ENCODE measurements at places on chromosomes 5 and 9.

DNA sequence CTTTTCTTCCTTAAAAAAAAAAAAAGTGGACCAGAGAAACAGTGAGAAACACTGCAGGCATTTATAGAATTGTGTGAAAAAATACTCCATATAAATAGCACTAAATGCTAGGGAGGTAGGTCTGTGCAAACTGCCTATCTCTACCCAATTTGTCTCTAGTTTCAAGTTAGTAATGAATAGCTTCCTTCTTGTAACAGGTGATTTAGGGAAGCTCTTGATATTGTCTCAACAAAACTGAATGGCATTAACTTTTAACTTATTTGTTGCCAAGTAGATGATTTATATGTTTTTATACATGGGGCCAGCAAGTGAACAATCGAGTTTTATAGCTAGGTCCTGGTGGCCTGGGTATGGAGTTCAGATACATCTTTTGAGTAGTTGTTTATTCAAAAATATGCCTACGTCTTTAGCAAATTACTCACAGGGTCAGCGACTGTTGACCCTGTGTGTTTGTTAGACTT lies 283.6 kb downstream of the NR3C1 start:
- DNase-seq = no peak

- DNase-seq = no peak
Observed at GRCh38 chr5:35016174-35017051, 31.3 kb downstream of the AGXT2 start.

DNA sequence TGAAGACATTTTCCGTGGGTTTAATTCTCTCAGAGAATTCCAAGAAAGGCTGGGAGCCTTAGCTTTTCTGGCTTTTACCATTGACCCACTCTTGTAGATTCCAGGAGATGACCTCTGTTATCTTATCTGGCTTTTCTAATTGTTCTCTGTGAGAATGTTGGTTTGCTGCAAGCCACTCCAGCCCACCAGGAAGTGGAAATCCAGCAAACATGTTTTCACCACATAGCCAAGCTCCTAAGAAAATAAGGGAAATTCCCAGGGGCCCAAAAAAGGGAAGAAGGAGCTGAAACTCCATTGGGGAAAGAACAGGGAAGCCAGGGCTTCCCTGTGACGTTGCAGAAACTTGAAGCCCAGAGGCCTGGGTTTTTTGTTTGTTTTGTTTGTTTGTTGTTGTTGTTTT lies 19.7 kb downstream of the GPR107 start:
- no peak for DNase-seq

DNA sequence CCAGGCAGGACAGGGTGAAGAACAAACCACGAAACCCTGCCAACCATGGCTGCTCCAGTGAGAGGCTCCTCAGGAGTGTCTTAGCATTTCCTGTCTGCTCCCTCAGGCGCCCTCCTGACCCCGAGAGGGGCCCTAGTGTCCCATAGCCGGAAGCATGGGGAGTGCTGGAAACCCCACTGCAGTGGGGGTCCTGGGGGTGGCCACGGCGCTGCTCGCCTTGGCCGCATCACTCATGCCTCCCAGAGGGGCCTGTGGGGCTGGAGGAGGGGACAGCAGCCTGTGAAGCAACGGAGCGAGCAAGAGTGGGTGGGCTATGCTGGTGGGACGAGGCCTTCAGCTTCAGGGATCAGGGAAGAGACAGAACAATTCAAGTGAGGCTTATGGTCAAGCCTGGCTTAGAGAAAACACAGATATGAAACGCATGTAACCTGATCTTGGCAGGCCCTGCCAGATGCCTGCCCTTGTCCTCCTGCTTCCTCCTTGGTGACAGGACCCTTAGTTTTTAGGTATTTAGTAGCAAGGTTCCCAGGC lies 219.1 kb downstream of the FANCC start:
- no peak for DNase-seq

- DNase-seq = no peak
Observed at GRCh38 chr5:54832045-54832444, 153.3 kb downstream of the ESM1 start.

DNA sequence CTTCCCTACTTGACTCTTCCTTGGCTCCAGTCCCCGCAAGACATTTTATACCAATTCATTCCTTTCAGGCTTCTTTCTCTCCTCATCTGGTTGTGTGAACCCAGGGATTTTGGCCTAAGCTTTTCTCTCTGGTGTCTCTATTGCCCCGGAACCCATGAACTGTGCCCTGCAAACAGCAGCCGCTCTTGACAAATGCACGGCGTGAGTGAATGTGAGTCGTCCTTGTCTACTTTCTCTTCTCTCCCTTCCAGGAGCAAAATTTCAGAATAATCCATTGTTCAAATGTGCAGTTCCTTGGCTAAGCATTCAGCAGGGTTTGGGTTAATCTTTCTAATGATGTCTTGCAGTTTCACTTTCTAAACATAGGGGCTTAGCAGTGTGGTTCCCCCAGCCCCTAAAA lies 250.4 kb upstream of the IRX4 start:
- DNase-seq = no peak

DNA sequence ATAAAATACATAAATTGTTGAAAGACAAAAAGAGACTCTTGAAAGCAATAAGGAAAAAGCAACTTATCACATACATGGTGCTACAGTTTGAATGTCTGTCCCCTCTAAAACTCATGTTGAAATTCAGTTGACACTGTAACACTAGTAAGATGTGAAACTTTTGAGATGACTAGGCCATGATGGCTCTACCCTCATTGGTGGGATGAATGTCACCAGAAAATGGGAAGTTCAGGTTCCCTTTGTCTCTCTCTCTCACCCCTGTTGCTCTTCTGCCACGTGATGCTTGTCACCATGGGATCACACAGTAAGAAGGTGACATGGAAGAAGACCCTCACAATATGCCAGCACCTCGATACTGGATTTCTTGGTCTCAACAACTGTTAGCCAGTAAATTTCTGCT lies 50.3 kb upstream of the SPTLC1 start:
- no peak for DNase-seq

DNA sequence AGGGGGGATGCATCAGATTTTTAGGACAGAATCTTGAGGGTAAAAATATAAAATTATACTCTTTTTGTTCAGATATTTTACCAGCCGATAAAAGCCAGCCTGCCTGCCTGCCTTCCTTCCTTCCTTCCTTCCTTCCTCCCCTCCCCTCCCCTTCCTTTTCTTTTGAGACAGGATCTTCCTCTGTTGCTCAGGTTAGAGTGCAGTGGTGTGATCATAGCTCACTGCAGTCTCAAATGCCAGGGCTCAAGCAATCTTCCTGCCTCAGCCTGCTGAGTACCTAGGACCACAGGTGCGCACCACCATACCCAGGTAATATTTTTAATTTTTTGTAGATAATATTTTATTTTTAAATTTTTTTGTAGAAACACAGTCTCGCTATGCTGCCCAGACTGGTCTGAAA lies 330.0 kb downstream of the CCDC171 start:
- DNase-seq = no peak

DNA sequence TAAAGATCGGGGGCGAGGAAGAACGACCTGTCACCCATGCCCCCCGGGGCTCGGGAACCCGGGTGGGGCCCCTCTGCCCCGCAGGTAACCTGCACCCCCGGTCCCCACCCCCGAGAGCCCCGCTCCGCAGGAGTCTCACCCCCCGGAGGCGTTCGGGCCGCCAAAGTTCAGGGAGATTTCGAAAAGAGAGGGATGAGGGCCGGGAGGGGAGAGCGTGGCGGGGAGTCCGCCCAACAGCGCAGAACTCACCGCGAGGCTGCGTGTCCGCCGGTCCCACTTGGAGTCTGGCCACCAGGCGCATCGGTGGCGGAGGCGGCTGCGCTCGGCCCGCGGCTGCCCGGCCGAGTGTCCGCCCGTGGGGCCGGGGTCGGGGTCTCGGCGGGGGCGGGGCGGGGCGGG lies at the start of gene PHF19:
TSS of gene PHF19 (minus strand) at position 347 of the 399 bp plus-strand sequence. CDS start 2,447 bp downstream, outside the sequence.
- no peak for DNase-seq

DNA sequence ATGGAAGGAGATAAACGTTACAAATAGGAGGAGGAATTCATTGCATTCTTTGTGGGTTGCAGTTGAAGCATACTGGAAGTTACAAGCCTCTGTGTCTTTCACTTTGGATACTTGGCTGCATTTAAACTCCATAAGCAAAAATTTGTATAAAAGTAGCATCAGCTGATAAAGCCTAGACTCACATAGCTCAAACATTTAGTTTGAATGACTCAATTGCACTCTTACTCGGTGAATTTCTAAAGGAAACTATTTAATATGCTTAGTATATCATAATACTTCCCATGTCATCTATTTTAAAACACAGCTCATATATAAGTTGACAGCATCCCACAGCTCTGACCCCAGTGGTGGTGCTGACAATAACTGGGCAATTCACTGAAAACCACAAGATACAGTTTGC lies 596.6 kb upstream of the ZNF608 start:
- DNase-seq = no peak

- no peak for DNase-seq
Observed at GRCh38 chr5:178428341-178429155, 161.6 kb downstream of the COL23A1 start.

Data from stimulated activated naive B cell treated with anti-CD40 and anti-IgM and Interleukin-4, amounts not matched to agents 10 μg/mL and 1 μg/mL and 100 μg/mL, for 72 hours (primary cell).